Progenitor cell of endocrine pancreas (in vitro differentiated cells): ENCODE measurements at places on chromosomes 11 and 22. TPM values are rescaled to one million over a fixed set of nuclear protein-coding genes. Genes with fewer than 3 reads are reported as not detected.

Gene SLC15A3
- total RNA-seq = 4.8 and 6.2 TPM in 2 replicates

Gene LRRC32
- total RNA-seq = 0.14 and 0.27 TPM in 2 replicates

DNA sequence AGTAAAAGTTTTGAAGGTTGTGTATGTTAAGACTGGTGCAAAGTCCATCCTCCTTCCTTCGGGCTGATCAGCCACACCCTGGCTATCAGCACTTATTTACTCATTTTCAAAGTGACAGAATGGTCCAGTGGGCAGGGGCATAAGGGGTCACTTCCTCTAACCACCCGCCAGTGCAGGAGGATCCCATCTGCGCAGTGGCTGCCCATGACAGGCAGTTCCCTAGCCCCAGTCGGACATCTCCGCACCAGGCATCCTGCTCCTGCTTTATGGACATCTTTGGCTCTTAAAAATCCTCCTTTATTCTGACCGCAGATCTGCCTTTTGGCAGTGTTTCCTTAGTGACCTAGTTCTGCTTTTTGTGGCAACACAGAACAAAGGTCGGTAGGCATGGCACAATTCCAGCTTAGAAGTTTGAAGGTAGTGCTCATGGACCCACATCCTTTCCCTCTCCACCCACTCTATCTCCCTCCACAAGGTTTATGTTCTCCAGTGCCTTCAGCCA lies 55.9 kb downstream of the BMAL1 start:
- DNase-seq = no peak

- no peak for DNase-seq
Observed at GRCh38 chr11:27309046-27309445, 54.0 kb downstream of the CCDC34 start.

GRCh38 chr22:38232196-38232595 lies 30.4 kb downstream of the MAFF start:
- DNase-seq = no peak

DNA sequence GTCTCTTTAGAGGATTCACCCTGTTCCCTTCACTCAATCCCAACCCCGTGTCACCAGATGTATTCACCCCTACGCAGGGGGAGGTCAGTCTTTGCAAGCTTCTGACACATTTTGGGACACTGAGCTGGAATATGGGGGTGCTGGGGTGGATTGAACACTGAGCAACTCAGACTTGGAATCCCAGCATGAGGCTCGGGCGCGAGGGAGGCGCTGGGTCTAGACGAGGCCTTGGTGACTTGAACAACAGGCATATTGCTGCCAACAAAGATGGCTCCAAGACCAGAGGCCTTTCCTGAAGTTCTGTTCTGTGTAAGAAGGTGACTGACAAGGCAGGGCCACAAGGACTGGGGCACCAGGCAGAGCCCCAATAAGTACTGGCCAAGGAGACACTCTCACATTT lies 3.0 kb upstream of the SCGB2A1 start:
- DNase-seq = no peak

DNA sequence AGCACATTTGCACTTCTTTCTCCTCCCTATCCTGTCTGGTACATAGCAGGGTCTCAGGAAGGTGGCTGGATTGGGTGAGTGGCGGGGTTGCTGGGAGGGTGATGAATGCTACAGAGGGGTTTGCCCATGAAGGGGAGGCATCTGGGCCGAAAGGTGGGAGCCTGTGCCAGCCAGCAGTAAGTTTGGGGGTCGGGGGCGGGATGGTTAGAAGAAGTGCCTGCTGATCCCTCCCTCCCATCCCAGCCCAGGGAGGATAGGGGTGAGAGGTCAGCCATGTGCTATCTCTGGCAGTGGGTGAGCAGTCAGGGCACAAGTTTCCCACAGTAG lies 2.8 kb downstream of the CD82 start:
- DNase-seq = no peak

Gene MRGPRX3
- total RNA-seq = not detected in 2 replicates

- DNase-seq = no peak
Observed at GRCh38 chr11:35011944-35012343, 95.5 kb downstream of the PDHX start.

DNA sequence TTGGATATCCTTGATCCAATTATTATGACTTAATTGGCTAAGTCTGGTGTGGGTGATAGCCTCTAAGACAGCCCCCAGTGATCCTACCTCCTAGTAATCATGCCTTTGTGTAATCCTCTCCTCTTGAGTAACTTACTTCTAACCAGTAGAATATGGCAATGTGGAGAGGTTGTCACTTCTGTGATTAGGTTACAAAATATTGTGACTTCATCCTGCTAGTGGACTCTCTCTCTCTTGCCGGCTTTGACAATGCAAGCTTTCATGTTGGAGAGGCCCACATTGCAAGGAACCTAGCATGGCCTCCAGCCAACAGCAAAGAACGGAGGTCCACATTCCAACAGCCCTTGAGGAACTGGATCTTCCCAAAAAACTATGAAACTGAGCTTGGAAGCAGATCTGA lies 19.5 kb downstream of the YPEL4 start:
- DNase-seq = no peak
